HCT116 (cell line): ENCODE measurements at places on chromosomes 12 and 14. TPM values are rescaled to one million over a fixed set of nuclear protein-coding genes. Genes with fewer than 3 reads are reported as not detected.

Gene IL26
- total RNA-seq, result not detected

Gene SCN8A
- total RNA-seq, result 7.1 TPM

GRCh38 chr14:68566075-68566474 is 226.8 kb downstream of the ZFP36L1 start:
- no peak for DNase-seq

DNA sequence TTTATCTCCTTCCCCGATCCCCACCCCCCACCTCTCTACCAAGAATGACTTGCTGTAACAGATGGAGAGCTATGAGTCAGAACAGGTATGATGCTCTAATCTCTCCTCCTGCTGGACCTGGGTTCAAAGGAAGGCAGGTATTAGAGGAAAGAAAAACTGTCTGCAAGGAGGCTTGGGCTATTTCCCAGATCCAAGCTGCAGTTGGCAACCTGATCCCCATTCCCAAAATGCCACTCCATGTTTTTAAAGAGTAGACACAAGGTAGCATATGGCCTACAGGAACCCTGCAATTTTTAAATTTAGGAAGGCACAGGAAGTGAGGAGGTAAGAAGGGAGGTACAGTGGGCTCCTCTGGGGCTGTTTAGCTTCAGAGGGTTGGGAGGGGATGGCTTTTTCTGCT is 33.0 kb downstream of the SRRM4 start:
- DNase-seq, result no peak

DNA sequence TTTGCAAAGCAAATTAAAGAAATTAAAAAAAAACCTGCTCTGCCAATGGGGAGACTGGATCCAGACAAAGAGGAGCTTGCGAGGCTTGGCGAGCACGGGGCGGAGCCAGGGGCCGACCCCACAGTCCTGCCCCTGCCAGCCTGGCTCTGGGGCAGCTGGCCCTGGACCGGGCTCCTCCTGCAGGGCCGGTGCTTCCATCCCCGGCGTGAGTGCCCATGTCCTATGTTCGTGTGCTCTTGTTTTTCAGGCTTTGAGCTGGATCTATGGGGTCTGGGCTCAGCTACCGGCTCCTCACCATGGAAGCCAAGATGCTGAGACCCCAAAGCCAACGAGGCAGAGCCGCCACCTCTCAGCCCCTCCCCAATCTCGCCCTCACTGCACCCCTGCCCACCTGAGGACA is 176.8 kb downstream of the KIF26A start:
- DNase-seq, result no peak
